ENCODE measurements at places on chromosomes 3 and 15.

GRCh38 chr15:49242820-49243219 lies 72.8 kb downstream of the GALK2 start:
- no peak for DNase-seq

DNA sequence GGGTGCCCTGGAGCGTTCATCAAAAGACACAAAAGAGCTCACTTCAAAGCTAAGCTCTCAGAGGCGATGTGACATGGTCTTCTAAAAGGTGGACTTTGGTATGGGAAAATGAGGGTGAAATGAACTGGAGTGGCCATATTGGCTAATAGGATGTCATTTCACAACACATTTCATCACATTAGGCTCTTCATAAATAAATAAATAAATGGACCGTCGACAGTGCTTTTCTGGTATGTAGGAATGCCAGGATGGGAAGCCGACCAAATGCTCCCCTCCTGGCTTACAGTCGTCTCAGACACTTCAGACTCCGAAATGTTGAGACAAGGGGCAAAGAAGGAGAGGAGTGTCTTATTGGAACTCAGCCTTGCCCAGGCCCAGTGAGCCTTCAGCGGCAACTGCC lies 383.0 kb downstream of the NTRK3 start:
- DNase-seq, result no peak

GRCh38 chr3:183185696-183186095 lies 23.2 kb upstream of the LAMP3 start:
- DNase-seq, result no peak

DNA sequence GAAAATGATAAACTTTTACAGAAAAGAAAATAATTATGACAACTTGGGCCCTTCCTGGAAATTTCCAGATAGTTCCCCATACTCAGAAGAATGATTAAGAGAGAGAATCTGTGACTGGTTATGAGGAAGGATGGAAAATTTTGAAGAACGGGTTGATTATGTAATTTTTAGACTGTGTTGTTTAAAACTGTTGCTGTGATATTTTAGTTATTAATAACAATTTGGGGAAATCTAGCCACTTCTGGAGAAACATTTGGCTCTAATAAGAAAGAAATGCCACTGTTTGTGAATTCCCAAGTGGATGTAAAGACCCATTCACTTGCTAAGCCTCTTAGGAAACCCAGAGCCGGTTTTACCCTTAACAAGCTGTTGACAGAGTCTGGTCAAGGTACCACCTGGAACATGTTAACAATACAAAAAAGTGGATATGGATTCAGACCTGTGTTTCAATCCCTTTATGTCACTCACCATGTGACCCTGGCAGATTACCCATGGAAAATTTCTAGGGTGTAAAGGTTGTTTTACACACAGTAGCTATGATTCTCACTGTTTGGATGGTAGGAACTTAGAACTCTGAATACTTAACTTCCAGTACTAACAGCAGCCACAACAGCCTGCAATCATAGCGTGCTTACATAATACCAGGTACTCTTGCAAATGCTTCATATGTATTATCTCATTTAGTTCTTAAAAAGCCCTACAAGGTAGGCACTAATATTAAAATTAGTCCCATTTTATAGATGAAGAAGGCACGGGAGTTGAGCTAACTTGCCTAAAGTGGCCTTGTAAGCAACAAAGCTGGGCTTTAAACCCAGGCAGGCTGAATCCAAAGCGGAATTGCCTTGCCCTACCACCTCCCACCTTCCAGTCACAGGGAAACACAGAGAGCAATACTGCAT lies 32.0 kb downstream of the ZBTB38 start:
- DNase-seq, result no peak

GRCh38 chr15:62503451-62503850 lies 338.4 kb upstream of the C2CD4B start:
- no peak for DNase-seq

- no peak for DNase-seq
Observed at GRCh38 chr3:39423436-39423970, 17.0 kb downstream of the RPSA start.

DNA sequence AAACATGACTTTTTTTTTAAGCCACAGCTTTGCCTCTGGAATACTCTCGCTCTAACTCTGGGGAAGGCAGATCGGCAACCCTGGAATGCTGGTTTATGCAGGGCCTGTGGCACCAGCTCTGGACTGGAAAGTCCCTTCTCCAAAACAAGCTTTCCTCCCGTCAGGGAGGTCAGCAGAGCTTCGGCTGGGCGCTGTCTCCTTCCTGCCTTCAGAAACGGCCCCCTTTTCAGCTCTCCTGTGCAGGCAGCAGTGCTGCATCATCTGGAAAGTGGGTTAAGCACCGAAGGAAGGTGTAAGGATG lies 42.7 kb upstream of the SKOR1 start:
- DNase-seq, result no peak

- DNase-seq, result no peak
Observed at GRCh38 chr3:19489936-19490335, 341.6 kb downstream of the KCNH8 start.

Measured in HCT116 (cell line).